Suppressor macrophage treated with lipopolysaccharide for 1 hour (primary cell): ENCODE measurements at places on chromosomes 3 and 15.

DNA sequence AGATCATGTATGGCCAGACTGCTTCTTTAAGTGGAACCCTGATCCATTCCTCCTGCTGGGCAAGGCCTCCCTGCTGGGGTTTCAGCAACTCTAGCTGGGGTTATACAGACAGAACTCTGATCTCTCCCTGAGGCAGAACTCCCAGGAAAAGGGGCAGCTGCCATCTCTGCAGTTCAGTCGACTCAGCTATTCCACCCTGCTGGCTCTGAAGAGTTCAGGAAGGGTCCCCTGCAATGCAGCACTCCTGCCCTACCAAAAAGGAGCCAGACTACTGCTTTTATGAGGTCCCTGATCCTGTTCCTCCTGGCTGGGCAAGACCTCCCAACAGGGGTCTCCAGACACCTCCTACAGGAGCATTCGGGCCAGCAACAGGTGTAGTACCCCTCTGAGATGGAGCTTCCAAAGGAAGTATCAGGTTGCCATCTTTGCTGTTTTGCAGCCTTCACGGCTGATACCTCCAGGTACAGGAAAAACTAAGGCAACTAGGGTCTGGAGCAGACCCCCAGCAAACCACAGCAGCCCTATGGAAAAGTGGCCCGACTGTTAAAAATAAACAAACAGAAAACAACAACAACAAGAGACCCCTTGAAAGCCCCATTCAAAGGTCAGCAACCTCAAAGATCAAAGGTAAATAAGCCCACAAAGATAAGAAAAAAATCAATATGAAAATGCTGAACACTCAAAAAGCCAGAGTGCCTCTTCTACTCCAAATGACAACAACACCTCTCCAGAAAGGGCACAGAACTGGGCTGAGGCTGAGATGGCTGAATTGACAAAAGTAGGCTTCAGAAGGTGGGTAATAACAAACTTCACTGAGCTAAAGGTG lies 14.2 kb upstream of the CP start:
- DNase-seq, result no peak

DNA sequence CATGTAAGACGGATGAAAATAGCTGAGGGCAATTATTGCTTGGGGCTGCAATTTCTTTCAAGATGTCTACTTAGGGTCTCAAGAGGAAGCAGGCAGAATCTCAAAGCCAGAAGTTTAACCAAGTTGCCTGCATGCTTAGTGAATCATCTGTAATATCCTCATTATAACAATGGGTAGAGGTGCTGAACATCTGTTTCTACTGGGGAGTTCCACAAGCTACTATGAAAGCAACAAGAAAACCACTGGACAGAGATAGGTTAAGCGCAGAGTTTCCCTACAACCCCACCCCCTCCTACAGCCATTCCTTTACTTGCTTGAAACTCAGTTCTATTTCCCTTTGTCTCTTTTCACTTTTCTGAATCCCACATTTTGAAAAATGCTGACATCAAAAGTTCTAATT lies 759.4 kb upstream of the GBE1 start:
- no peak for DNase-seq

DNA sequence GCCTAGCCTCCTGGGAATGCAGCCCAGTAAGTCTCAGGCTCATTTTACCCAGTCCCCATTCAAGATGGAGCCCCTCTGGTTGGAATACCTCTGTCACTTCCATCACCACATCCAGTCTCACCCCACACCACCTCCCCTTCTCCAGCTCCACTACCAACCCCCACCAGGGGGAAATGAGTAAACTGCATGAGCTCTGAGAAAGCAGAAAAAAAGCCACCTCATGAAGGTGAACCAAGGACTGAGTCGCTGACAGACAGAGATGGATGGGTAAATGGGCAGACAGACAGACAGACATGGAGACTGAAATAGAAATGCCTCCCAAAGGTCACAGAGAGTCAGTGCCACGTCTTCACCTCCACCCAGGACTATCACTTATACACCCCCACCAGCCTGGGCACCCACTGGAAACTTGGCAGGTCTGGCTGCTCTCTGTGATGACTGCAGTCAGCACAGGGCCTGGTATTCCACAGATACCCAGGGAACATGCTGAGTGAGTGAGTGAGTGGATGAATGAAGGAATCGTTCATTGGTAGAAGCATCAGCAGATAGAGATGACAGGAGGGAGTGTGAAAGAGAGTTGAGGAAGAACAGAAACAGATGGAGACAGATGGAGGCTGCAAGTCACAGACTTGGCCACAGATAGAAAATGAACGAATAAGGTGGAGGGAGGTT lies 4.9 kb upstream of the LOXL1 start:
- no peak for DNase-seq

DNA sequence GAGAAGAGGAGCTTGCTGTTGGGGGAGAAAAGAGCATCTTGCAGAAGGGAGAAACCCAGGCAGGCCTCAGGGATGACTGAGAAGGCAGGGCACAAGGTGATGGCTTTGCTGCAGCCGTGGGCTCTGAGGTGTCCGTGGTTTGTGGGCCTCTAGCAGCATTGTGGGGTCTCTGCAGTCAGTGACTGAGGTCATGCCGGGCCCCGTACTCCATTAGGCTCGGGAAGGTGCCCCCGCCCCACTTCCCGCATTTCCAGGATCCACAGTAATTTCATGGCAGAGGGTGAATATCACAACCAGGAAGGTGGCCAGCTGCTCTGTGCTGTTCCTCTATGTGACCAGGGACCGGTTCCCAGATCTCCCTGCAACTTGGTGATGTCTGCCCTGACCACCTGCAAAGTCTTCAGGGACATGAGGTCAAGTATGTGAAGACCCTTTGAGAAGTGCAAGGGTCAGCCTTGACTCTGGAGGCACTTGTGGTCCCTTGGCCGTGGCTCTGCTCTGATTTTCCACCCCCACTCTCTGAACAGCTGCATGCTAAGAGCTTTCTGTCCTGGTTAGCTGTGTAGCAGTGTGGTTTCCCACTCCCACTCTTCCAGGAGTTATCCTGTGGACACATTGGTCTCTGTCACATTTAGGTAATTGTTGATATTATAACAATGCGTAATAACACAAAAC lies 3.6 kb downstream of the KLF13 start:
- no peak for DNase-seq

DNA sequence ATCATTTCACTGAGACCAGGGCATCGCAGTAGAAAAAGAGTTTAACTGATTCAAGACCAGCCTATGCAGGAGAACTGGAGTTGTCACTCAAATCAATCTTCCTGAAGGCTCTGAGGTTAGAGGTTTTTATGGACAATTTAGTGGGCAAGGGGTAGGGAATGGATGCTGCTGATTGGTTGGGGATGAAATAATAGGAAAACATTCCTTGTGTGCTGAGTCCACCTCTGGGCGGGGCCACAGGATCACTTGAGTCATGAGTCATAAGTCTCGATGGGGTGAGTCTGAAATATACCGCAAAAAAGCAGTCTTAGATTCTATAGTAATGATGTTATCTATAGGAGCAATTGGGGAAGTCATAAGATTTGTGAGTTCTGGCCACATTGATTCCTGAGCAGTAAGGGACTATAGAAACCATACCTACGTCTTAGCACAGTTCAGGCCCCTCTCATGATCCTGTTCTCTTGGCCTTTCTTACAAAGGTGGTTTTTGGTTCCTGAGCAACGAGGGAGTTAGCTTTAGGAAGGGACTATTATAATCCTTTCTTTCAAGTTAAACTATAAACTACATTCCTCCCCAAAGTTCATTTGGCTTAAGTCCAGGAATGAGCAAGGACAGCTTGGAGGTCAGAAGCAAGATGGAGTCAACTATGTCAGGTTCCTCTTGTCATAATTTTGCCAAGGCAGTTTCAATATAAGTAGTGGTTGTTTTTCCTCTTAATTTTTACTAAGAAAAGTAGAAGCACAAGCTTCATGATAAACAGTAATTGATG lies 2.7 kb upstream of the OPA1 start:
- peak; percentile 56 for DNase-seq

- DNase-seq, result no peak
Observed at GRCh38 chr3:66075281-66075680, 36.6 kb upstream of the MAGI1 start.

- no peak for DNase-seq
Observed at GRCh38 chr15:60573936-60574335, 95.0 kb upstream of the ICE2 start.

DNA sequence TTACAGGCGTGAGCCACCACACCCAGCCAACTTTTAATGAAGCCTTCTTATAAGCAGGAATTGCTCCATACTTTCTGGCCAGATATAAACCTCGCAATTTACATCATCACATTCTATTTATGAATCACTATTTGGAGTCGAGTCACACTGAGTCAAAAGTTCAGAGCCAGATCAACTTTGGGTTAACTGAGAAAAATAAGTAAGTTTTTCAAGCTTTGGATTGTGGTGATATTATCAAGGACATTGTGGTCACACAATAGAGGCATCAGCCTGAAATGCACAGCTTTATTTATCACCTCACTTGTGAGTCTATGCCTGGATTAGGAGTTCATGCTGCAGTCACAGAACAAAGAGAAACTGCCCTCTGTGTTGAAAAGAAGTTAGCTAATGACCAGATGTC lies 1163.5 kb downstream of the ROBO1 start:
- no peak for DNase-seq

- no peak for DNase-seq
Observed at GRCh38 chr3:116614795-116615362, 94.7 kb upstream of the TUSC7 start.

GRCh38 chr3:183129243-183129642 lies 29.9 kb upstream of the MCCC1 start:
- no peak for DNase-seq

DNA sequence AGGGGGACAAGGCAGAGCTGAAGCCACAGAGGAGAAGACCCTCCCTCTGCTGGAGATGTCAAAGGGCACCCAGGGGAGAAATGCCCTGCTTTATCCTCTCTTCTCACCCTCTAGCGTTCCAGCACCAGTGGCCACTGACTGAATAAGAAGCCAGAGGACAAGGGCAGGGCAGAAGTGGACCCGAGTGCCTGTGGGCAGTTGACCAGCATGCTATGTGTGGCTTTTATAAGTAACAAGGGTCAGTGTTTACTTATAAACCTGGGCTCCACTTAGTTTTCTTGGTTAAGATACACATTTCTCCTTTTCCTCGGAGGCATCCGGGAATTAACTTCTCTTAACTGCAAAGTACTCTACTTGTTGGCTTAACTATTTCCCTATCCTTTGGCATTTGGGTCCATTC lies 13.3 kb upstream of the HDAC11 start:
- no peak for DNase-seq

DNA sequence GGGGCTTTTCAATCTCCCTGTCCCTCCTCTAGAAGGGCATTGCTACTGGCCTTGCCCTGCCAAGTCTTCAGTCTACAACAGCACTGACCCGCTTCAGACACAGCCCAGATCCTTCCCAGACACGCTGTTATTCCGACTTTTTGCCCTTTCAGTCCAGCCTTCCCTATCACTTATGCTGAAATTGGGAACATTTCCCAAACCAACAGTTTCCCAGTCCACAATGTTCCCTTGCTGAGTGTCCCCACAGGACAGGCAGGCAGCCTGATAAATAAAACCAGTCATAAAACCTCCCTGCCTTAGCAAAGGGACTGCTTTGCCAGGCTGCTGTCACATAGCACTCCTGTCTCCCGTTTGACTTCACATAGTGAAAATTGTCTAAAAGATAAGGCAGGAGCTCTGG lies 43.5 kb downstream of the GOLGA6L2 start:
- DNase-seq, result no peak

DNA sequence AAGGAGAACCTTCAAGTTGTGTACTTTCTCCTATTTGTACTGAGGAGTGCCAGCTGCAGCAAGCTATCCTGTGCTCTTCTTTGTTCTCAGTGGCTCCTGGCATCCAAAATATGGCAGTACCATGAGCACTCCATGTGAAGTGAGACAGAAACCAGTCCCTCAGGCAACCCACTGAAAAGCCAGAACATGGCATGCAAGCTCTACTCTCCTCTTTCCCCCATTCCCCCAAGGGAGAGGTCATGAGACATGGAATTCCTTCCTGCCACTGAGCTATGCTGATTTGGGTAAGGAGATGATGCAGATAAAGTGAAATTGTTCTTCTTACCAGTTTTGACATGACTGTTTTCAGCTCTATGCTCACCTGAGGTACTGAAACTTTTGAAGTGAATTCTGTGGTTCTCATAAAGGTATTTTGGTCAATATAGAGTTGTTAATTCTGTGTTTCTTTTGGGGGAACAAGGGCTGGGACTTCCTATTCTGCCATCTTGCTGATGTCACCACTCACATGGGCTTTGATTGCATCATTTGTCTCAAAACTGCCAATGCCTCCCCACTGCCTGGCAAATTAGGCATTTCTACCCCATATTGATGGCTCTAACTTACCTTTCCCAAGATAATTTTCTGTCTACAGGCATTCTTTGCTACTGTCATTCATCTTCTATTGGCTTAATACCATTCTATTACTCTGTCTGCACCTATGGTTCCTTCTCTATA lies 22.8 kb upstream of the CEP152 start:
- no peak for DNase-seq

DNA sequence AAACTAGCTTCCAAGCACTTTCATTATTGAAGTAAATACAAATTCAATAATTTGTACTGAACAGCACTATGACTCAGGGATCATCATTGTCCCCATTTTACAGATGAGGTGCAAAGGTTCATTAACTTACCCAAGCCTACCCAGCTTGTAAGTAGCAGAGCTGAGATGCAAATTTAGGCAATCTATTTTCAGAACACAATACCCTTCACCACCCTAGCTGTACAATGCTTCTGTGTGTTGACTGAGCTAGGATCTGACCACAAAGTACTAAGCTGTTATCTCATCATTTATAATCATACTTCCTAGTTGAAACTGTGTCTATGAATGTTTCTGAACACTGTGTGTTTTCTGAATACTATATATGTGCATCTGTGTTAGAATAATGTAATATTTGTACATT lies 3.2 kb upstream of the ILDR1 start:
- no peak for DNase-seq

GRCh38 chr3:47082519-47082918 lies 81.4 kb downstream of the SETD2 start:
- peak; percentile 52 for DNase-seq

- no peak for DNase-seq
Observed at GRCh38 chr3:52402101-52402521, 42.8 kb downstream of the SEMA3G start.

DNA sequence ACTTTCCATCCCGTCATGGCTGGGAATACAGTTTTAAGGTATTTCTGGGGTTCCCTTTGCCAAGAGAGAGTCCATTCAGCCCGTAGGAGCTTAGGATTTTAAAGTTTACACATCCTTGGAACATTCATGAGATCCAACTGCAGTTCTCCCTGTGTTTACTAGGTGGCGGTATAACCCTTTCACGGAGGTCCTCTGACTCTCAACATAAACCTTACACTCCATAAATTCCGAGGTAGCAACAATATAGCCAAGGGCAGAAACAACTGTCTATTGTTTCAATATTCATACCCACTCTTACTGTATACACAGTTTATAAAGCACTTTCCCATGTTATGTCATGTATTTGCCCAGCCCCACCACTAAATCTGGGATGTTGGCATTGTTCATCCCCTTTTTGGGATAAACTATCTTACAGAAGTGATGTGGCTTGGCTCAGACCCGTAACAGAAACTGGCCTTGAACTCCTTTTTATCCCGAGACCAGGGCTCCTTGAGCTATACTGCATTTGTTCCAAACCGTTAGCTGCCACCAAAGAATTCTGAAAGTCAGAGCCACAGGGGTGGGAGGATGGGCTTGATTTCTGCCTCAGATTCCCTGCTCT lies 69.2 kb upstream of the COL6A5 start:
- peak; percentile 65 for DNase-seq
